Type B pancreatic cell (in vitro differentiated cells): ENCODE measurements at places on chromosomes 6 and 20. TPM values are rescaled to one million over a fixed set of nuclear protein-coding genes. Genes with fewer than 3 reads are reported as not detected.

- DNase-seq, result no peak
These were observed 317.5 kb upstream of the HSF2 start for GRCh38 chr6:122081921-122082320.

DNA sequence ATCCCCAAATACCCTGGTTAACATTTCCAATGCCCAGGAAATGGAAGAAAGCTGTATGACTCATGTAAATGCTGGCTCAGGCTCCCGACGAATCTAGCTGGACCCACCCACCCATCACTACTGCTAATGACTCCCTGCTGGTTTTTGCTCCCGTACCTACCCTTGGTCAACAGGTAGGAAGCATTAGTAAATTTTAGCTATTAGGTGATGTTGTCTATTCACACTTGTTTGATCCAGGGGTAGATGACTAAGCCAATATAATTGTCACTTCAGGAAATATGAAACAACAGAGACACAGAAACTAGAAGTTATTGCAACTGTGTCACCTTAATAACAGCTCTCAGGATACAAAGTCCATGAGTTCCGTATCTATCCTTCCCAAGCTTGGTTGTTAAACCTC, 94.4 kb upstream of the BEND6 start:
- no peak for DNase-seq

DNA sequence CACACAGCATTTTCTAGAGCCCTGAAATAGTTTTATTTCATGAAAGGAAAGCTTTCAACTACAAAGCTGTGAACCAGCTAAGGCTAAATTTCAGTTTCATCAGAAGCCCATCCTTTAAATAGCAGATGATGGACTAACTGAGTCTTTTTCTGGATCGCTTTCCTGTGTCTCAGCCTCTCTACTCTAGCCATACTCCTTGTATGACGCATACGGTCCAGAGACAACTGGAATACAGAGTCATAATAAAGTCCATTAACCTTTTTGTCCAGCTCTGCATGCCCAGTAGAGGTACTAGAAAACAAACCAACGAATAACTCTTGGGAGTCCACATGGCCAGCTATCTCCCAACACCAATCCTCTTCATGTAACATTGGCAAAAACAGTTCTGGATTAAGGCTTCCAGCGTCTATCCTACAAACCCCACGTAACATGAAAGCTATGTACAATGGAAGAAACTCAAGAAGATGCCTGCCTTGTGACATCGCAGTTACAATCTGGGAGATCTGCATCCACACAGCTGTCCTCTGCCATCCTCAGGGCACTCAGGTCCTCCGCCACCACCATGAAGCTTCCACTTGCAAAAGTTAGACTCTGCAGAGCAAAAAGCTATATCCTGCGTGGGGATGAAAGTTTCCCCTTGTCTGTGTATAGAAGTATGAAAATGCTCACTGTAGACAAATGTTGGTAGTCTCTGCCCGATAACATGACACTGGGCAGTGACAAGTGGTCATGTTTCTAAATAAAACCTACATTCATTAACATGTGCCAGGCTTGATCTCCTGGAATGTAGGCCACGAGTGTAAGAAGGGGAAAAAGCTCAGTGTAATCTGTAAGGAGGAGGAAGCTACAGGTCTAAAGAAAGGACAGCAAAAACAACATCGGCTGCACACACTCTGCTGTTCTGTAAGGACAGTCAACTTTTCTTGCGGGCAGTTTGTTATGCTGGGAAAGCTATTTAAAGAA, 360.4 kb downstream of the ESR1 start:
- no peak for DNase-seq

GRCh38 chr20:25248786-25249172, 894 bp downstream of the PYGB start:
- no peak for DNase-seq

DNA sequence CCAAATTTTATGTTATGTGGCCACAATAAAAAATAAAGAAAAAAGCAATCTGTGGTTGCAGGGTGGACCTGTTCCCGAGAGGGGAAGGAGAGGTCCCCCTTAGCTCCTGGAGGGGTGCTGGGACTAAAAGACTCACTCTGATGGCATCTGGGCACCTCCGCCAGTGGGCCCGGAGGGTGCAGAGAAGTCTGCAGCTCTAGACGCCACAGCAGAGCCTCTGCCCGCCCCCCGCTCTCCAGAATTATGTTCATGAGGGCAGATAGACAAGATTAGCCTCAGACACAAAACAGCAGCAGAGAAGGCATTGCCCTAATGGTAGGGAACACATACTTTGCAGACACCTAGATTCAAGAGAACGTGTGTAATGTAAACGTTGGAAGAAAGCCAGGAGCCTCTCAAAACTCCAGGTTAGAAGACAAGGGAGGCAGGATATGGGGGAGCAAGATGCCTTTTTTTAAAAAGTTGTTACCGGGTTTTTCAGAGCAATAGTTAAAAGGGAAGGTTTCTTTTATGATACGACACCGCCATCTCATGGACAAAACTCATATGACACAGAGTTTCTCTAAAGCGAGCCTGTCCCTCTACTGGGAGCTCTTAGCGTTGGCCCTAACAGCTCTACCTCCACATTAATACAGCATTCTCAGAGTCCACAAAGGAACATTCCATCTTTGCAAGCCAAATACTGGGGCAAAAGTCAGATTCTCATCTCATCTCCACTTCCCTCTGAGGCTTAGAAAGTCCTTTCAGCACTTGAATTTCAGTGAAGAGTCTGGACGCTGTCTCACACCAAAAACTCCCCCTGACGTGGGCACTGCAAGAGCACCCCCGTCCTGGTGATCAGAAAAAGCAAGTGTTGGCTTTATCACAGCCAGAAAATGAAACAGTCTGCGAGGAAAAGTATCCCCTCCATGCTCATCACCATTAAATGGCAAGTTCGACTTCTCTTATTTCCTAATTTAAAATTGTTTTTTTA, 47.2 kb downstream of the FOXF2 start:
- peak; percentile 55 for DNase-seq

DNA sequence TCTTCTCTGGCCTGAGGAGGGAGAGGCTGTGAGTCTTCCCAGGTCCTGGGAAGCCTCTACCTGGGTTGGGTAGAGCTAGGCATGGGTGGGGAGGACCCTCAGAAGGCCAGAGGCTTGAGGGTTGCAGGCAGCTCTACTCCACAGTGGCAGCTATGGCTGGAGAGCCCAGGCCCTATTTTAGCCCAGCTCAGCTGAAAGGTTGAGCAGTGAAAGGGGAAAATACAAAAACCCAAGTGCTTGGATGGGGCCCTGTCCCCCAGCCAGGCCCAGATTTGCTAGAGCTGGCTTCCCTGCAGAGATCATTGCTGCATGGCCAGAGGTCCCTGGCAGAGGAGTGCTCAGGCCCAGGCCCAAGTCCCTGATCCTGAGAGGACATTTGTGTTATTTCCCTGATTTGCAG, 45.7 kb downstream of the SUN5 start:
- peak; percentile 59 for DNase-seq

- no peak for DNase-seq
These were observed 20.5 kb upstream of the MAN1A1 start for GRCh38 chr6:119370080-119370479.

- no peak for DNase-seq
These were observed 439.2 kb downstream of the C6orf118 start for GRCh38 chr6:164870164-164870563.

GRCh38 chr20:51419231-51419630, 123.3 kb downstream of the NFATC2 start:
- DNase-seq, result no peak

ZNF334 gene
- 12.6 and 19.7 TPM in 2 replicates for total RNA-seq

SCGN gene
- 47.1 and 89.1 TPM in 2 replicates for total RNA-seq

MCCD1 gene
- total RNA-seq, result not detected in 2 replicates

SPATS1 gene
- total RNA-seq, result not detected in 2 replicates

GRM1 gene
- total RNA-seq, result 0.39 and 0.43 TPM in 2 replicates
